ENCODE measurements at places on chromosomes 1 and 21.

GRCh38 chr1:61011561-61012263, 70.6 kb upstream of the NFIA start:
- DNase-seq: no peak

GRCh38 chr1:40394491-40395172, 21.1 kb downstream of the SMAP2 start:
- DNase-seq: no peak

DNA sequence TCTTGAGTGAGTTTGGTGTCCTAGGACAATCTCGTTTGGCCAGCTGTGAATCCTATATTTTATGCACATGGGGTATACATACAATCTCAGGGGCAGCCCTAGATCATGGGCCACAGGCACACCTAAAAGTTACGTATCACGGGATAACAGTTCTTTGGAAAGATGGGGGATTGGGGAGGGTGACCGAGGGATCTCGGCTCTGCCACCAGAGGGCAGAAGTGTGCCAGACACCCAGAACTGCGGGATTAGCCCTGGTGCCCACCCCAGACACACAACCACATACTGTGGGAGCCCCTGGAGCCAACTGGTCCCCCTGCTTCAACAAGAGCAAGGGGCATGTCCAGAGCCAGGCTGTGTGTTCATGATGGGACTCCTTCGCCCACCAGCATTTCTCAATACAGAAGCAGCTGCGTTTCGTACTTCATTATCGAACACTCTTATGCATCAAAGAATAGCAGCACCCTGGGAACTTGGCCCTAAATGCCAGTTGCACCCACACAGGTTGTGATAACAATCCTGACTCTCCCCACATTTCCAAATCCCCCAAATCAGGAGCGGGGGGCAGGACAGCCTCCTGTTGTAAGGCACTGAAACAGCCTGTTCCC, 37.4 kb downstream of the TMCO4 start:
- peak; percentile 55 for DNase-seq

DNA sequence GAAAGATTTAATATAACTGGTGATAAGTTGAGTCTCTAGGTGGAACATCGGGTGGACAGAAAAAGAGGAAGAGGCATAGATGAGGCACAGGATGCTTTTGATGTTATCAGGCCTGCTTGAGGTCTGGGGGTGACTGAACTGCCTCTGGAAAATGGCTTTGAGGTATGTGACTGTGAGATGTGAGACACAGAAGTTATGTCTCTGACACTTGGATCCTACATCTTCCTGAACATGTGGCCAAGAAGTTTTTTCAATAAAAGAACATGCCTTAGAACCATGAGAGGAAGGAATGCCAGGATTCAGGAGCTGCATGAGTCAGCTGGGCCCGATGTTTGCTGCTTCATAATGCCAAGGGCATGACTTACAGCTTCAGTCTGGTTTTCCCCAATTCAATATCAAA, 11.5 kb upstream of the AIM2 start:
- no peak for DNase-seq

DNA sequence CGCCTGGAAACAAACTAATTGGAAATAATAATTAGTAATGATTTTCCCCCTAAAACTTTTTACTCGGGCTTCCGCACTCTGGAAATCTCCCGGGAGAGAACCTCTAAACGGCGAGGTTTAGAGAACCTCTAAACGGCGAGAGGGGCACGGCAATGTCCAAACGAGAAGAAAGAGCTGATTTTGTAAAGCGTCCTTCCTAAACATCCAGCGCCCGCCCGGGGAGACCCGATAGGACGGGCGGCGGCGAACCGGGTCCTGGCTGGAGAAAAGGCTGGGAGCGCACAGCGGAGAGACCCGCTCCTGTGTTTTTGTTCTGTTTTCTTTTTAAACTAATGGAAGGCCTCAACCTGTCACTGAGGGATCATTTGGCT, 1.6 kb downstream of the PAX7 start:
- no peak for DNase-seq

- DNase-seq: no peak
Measured at GRCh38 chr1:1541956-1542765, 1.7 kb upstream of the TMEM240 start.

DNA sequence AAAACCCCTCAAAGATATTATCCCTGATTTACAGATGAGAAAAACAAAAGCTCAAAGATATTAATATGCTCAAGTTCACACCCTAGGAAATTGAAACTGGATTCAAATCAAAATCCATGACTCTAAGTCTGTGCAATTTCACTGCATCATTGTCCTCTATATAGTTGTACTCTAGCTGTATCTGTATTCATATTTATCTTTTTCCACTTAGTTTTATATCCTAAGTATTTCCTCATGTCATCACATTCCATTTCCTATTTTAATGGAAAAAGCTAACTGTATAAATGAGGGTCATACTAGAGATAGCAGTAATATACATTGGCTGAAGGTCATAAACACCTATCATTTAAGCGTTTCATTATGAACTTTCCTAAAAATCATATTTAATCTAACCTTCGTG, 42.2 kb upstream of the RALGPS2 start:
- DNase-seq: no peak

DNA sequence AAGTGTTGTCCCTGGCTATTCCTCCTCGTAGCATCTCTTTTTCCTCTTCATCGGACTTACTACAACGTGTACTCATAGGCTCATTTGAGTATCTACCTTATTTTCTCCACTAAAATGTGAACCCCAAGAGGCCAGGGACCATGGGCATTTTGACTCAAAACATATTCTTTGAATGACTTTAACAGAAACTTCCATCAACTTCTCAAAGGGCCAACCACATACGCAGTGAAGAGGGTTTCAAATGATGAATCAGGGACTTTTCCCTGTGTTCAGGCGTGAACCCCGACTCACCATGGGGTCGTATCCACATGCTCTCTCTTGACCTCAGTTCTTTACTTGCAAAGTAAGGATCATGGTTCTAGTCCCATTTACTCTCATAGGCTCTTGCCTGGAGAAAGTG, 20.2 kb upstream of the GPR137B start:
- DNase-seq: no peak

DNA sequence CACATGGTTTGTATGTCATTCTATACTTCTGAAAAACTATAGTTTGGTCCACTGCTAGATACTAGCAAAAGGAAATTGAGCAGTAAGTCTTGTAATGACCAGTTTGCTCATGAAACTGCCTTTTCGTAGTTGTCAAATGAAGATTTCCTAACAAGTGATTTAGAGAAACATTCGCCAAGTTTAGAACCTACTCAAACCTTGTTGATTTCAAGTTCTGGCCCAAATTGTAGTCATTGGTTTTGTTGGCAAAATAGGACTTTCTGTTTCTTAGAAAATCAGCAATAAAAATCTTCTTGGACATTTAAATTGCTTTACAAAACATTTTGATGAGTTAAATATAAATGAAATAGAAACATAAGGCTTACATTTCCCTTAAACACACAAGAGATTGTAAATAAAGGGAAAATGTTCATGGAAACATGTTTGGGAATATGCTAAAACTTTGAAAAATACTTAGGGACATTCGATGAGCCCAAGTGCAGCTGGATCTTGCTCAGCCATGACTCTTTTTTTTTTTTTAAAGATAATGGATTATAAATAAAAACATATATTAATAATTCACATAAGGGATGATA, 178.5 kb upstream of the LYPLAL1 start:
- DNase-seq: no peak

DNA sequence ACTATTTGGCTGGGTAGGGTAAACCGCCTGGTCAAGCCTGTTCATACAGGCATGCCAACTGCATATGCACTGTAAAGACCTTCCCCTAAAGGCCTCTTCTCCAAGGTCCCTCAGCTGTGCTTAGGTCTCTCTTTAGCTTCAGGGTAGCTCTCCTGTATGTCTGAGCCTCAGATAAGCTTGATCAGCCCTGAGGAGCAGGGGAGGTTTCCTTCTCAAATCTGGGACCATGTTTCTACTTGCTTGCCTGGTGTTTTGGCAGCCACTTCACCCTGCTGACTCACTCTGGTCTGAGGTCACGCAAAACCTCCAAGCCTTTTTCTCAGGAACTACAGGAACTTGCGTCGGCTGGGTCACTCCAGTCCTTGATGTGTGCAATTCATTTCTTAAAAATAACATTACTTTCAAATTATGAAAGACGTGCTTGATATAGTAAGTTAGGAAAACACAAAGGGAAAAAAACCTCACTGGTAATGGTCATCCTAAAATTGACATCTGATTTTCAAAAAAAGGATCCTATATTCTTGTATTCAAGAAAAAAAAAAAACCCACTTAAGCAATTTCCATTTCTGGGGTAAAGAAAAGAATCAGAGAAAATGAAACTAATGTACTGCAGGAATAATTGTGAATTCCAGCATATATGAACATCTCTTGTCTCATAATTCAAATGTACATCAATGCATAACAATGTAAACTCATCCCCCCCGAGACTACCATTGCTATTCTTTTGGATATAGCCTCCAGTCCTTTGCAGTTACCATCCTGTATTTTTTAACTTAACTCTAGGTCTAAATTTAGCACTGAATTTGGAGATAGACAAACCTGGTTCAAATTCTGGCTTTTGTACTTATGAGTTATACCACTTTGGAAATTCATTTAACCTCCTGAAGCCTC, 24.8 kb upstream of the RNF19B start:
- DNase-seq: peak; percentile 29

DNA sequence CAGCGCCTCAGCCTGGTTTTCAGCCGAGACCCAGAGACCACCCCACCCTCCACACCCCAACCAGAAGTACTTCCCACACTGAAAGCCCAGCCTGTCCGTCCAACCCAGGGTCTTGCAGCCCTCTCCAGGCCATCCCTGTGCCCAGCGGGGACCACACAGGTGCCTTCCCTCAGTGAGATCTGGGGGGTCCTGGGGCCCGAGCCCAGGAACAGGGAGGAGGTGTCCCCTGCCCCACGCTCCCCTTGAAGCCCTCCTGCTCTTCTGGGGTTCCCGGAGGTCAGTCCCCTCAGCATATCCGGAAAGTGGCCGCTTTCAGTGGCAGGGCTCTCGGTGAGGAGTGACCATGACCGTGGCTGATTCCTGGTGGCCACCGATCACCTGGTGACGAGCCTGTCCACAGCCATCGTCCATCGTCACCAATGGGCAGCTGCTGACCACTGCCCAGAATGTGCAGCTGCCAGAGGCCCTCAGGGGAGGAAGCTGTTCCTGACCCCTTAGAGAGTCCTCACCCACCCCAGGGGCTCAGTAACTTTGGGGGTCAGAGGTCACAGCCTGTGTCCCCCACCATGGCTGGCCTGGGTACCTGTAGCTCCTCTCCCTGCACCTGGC, 3.4 kb downstream of the TMEM240 start:
- no peak for DNase-seq

- DNase-seq: peak; percentile 11
Measured at GRCh38 chr1:239426821-239427475, 40.6 kb downstream of the CHRM3 start.

DNA sequence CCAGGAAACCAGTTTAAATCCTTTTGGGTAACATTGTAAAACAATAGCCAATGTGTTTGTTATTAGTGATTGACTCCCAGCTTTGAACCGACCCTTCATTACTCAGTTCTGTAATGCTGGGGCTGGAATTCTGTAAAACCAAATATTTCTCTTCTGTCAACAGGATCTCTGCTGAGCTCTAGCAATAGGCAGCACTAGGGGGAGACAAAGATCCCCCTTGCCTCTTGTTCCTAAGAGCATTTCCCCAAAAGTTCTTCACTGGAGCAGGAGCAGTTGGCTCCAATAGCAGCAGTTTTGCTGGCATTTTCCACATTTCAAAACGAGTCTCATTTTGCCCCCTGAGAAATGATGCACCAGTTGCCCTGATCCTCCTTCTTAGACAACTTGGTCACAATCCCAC, 1671.1 kb downstream of the MRPL39 start:
- DNase-seq: no peak
